ENCODE measurements at places on chromosomes 5 and 9. TPM values are rescaled to one million over a fixed set of nuclear protein-coding genes. Genes with fewer than 3 reads are reported as not detected.

GRCh38 chr9:99824378-99825171 lies 2.9 kb downstream of the NR4A3 start:
- ATAC-seq = no peak

- no peak for ATAC-seq
Measured at GRCh38 chr9:101562966-101563365, 29.3 kb downstream of the RNF20 start.

DNA sequence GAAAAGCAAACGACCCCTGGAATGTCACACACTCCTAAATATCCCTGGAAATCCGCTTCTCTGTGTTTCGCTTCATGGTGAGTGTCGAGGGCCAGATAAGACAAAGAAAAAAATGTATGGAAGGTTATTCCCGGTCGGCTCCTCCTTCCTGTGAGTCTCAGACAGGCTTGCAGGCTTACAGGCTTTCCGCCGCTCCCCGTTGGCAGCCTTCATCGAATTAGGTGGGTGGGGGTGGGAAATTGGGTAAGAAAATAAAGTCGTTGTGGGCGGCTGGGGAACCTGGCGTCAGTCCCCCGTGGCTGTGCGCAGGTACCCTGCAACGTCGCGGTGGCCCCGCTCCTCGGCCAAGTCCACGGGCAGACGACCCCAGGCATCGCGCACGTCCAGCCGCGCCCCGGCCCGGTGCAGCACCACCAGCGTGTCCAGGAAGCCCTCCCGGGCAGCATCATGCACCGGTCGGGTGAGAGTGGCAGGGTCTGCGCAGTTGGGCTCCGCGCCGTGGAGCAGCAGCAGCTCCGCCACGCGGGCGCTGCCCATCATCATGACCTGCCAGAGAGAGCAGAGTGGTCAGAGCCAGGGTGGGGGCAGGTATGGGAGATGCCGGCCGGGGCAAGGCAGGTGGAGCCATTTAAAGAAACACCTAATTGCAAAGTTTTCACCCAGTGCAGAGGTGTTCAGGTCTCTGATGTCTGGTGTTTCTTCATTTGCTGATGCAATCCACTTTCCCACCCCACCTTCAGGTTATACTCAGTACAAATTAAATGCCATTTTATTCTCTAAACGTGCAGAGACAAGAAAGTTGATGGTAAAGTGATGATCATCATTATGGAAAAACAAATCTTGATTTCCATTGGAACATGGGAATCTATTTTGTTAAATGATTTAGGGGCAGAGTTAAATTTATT lies 3.2 kb downstream of the CDKN2B start:
- no peak for ATAC-seq

Gene IL33
- total RNA-seq = 145 TPM

GRCh38 chr9:132690696-132691095 lies 20.4 kb downstream of the GTF3C4 start:
- ATAC-seq = no peak

Gene SLC1A3
- 24.6 TPM for total RNA-seq

Gene PTPN3
- 1.9 TPM for total RNA-seq

GRCh38 chr5:180862645-180863044 lies 1.6 kb upstream of the ZFP62 start:
- ATAC-seq = no peak

Gene RAB3C
- total RNA-seq = 1.5 TPM

DNA sequence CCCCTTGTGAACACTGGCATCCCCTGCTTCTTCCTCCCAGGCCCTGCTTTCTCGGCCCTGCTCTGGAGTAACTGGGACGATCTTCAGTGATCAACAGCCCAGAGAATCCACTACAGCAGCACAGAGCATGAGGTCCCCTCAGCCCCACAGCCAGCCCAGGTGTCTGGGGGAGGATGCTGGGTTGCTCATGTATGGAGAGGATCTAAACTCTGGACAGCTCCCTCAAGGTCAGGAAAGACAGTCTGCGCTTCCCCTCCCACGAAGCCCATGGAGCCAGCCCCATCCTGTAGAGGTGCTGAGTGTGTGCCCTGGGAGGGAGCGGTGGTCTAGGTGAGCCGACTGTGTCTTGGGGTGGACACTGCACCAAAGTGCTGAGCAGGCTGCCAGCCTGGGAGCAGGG lies 190.2 kb downstream of the GABBR2 start:
- ATAC-seq = no peak
